ENCODE measurements at places on chromosomes 5 and 9.

DNA sequence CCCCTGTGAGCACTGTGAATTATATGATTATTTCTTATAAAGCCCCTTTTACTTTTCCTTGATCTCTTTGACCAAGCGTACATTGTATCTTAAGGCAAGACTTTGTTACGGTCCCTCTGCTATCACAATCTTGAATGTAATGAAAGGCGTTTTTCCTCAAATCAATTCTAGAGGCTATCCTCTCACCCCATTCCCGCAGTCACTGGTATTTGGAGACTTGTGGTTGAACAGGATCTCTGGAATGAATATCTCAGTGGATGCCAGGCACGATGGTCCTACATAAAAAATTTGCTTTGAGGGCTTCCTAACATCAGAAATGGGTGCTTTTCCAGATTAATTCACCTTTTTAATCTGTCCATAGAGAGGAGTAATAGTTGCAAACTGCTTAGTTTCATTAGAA is 151.4 kb upstream of the PAPPA start:
- no peak for DNase-seq

DNA sequence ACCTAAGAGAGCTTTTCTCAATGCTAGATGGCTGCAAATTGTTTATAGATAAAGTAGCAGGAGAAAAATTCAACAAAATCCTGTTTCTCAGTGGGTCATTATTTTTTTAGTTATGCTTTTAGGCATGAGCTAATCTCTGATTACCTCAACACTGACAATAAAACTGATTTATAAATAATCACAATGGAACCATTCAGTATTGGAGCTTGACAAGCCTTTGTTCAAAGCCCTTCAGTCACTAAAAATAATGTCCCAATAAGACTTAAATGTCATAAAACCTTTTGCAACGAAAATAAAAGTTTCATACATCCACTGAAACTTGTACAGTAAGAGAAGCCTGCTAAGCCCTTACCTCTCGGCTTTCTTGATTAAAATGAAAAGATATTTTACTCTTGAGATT is 27.2 kb downstream of the PTPDC1 start:
- no peak for DNase-seq

GRCh38 chr9:135785013-135785575 is 83.1 kb downstream of the KCNT1 start:
- no peak for DNase-seq

- DNase-seq, result no peak
Measured at GRCh38 chr5:180815293-180815917, 12.8 kb upstream of the MGAT1 start.

- no peak for DNase-seq
Measured at GRCh38 chr5:51902512-51902911, 519.3 kb downstream of the ISL1 start.

GRCh38 chr9:69081261-69081660 is 45.7 kb downstream of the FXN start:
- DNase-seq, result no peak

DNA sequence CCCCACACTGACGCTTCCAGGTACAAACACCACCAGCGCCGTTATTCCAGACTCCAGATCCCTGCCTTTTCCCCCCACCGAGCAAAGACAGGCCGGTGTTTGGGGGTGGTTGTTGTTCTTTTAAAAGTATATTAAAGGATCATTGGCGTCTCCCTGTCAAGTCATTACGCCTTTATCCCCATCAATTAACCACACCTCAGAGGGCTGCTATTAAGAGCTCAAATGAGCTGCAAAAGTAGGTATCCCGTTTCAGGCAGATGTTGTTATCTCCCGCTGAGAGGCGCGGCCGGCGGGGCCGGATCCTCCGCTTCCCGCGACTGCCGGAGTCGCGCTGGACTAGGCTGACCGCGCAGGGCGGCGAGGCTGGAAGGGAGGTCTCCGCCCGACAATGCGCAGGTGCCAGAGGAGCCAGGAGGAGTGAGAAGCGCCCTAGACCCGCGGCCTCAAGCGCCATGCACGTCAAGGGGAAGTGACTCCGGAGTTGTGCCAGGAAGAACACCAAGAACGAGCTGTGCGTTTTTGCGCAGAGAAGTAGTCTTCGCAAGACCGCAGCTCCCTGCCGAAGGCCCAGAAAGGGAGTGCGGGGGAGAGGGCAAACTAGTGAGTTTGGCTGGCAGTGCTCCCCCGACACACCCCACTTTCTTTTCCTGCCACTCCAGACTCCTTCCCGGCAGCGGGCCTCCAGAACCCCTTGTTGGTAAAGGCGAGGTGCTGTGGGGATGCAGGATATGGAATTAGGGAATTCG is 8.2 kb downstream of the NR2F1-AS1 start:
- DNase-seq, result no peak

- no peak for DNase-seq
Measured at GRCh38 chr9:33233626-33234342, 6.2 kb upstream of the SPINK4 start.
